Hypothalamus (tissue), 51 donors: ENCODE measurements at places on chromosomes 12 and 14.

- no peak for DNase-seq
Measured at GRCh38 chr12:95663525-95663924, 112.2 kb upstream of the USP44 start.

DNA sequence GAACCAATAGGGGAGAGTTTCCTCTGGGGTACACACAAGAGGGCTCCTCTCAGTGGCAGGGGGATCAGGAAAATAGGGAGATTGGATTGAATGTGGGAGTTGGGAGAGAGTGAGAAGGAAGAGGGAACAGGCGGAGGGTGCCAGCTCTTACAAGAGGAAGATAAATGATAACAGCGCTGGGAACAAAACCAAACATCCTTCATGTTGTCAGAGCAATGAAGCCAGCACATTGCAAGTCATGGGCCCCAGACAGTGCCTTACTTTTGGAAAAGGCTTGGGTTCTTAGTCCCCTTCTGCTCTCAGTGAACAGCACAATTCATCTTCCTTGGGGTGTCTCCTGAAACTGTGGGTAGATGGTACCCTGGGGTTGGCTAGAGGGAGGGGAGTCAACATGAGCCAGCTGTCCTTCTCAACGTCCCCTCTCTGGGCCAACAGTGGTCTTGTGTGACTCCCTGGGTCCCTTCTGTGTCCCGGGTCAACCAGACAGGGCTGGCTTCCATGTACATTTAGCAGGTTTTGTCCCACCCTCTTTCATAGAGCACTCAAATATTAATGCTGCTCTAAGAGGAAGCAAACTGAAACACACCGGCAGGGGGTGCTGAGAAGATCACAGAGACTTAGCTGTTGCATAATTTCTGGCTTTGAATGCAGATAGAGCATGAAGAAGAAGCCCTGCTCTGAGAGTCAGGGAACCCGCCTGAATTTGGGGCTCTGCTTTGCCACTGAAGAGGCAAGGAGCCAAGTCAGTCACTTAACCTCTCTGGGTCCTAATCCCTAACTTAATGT, 138.5 kb downstream of the ESRRB start:
- no peak for DNase-seq

DNA sequence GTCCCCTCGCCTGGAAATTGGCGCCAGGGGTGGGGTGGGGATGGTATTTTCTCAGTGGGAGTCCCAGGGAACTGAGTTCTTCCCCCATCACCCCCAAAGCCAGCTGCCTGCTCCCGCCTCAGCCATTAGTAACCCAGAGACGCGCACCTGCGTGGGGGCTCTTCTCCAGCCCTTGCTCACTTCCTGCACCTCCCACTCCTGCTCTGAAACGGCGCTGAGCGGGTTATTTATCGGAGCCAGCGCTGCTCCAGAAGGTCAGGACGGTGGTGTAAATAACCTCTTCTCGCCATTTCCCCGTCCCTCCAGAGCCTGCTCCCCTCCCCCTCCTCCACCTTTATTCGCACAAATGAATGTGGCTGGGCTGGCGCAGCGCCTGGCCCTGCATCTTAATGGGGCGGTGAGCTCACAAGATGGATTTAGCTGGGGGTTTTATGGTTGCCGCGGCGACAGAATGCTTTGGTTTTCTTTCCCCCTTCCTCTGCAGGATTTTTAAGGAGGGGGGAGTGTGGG, 12.2 kb downstream of the GPR84 start:
- no peak for DNase-seq

DNA sequence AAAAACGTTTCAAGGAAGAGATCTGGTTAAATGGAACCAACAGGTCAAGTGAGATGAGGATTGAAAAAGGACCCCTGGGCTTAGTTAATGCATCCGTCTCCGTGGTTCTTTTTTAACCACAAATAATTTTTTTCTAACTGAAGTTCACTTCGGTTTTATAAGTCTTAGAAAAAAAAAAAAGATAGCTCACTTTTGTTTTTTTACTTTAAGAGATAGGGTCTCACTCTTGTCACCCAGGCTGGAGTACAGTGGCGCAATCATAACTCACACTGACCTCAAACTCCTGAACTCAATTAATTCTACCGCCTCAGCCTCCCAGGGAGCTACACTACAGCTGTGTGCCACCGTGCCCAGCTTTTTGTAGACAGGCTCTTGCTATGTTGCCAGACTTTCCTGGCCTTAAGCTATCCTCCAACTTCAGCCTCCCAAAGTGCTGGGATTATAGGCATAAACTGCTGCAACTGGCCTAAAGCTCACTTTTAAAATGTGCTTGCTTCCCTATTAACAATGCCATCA, 11.8 kb downstream of the HNRNPC start:
- no peak for DNase-seq

DNA sequence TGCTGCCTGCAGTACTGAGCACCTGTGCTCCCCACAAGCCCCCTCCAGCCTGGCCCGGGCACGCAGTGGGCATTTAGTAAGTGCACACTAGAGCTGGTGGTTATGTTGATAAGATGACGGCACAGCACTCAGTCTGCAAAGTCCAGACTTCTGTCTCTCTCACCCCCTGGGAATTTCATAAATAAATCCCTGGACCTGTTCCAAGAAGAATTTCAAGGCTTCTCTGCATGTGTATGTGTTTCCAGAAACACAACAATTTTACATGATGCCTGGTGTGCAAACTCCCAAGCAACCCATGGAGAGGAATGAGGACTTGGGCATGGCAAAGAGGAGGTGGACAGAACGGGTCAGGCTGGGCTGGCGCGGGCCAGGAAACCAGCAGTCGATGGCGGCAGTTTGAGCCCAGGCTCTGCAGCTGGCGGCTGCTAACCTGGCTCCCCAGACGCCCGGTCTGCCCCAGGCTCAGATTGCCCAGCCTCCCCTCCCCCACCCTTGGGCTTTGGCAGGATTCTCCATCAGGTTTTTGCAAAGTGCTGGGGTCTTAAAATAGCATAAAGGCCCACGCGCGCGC, 10.4 kb upstream of the ACVR1B start:
- no peak for DNase-seq
